Fibroblast of the aortic adventitia (primary cell): ENCODE measurements at places on chromosomes 13 and 19. TPM values are rescaled to one million over a fixed set of nuclear protein-coding genes. Genes with fewer than 3 reads are reported as not detected.

Gene TEKTIP1
- not detected in 2 replicates for total RNA-seq

Gene PCDH9
- total RNA-seq = 5.0 and 19.0 TPM in 2 replicates

Gene CPAMD8
- total RNA-seq = 0.18 and 2.5 TPM in 2 replicates

Gene KLK14
- not detected in 2 replicates for total RNA-seq

Gene TMPRSS9
- not detected in 2 replicates for total RNA-seq

Gene IGFL2
- 0.09 TPM in 1 of 2 replicates, not detected in the other for total RNA-seq

Gene ANKLE1
- 0.09 and 0.41 TPM in 2 replicates for total RNA-seq

Gene FGF22
- 0.27 TPM in 1 of 2 replicates, not detected in the other for total RNA-seq

Gene CACNA1A
- total RNA-seq = 13.7 and 42.8 TPM in 2 replicates

Gene GPR12
- total RNA-seq = 0.41 TPM in 1 of 2 replicates, not detected in the other

Gene COL4A2
- 53.3 and 151 TPM in 2 replicates for total RNA-seq

Gene ZNF578
- total RNA-seq = 2.6 and 3.5 TPM in 2 replicates

Gene C19orf85
- total RNA-seq = not detected in 2 replicates

Gene CYP4F2
- not detected in 2 replicates for total RNA-seq
